ENCODE measurements at places on chromosomes 11 and 22.

DNA sequence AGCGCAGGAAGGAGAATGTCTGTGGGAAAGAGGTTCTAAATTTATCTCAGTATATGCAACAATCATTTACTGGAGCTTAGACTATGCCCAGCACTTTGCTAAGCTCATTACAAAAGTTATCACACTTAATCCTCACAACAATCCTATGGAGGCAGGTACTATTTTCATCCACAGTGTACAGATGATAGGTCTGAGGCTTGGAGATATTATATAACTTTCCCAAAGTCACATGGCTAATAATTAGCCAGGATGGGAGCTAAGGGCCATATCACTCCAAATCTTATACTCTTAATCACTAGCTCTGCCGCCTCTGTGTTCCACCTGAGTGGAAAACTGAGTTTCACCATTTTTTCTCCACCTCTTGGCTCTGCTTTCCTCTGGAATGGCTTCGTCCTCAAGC is 47.3 kb upstream of the CAPRIN1 start:
- H3K4me3 ChIP-seq, result no peak overlapping the region
- H3K27ac ChIP-seq, result no peak overlapping the region
- H3K4me1 ChIP-seq, result 0 out of 2 replicates have a peak, but pooled peaks cover 6% of the 10 kb centered on the region
- no peaks in the 10 kb centered on the region for H3K27me3 ChIP-seq
- H3K36me3 ChIP-seq, result no peaks in the 10 kb centered on the region

GRCh38 chr11:69183613-69184012 is 27.9 kb downstream of the SMIM38 start:
- no peaks in the 10 kb centered on the region for H3K36me3 ChIP-seq
- no peak for DNase-seq
- no peaks in the 10 kb centered on the region for H3K4me1 ChIP-seq
- H3K4me3 ChIP-seq, result no peak overlapping the region

GRCh38 chr22:44003405-44004103 is 20.5 kb upstream of the PARVB start:
- DNase-seq, result no peak
- H3K4me3 ChIP-seq, result no peak overlapping the region
- H3K36me3 ChIP-seq, result no peaks in the 10 kb centered on the region
- no peaks in the 10 kb centered on the region for H3K27me3 ChIP-seq

DNA sequence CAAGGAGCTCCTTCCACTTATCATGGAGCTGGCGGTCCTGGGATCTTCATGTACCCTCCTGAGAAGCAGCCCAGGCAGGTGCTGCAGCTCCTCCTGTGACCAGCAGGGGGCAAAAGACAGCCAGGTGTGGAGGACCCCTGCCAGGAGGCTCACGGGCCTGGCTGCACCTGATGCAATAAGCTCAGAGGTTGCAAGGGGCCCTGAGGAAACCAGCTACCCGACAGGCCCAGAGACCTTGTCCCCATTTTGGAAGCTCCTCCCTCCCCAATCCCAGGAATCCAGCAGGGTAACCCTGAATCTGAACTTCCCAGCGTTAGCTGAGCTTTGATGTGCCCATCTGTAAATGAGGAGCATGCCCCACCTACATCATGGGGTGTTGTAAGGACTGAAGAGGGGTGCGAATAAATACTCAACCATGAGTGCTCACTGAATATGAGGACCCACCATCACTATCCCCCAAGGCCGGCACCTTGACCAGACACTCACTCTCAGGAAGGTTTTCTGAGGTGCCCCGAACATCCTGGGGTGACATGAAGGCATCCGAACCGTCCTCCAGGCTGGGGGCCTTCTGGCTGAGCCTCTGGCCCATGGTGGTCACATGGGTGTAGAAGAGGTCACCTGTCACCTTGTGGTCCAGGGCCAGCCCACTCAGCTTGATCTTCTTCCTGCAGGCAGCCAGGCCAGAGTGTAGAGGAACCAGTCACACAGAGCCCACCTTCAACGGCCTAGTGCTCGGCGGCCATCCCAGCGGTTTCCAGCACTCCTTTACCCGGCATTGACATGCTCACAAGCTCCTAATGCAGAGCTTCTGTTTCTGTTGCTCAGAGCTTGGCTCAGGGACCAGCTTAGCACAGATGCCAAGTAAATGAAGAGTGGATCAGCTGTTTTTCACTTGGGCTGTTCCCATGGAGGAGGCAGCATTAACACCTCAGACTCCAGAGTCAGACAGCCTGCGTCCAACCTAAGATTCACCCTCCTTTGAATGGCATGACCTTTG is 21.7 kb downstream of the SLC43A1 start:
- H3K27ac ChIP-seq, result peak overlapping the region; percentile 96
- DNase-seq, result peak; percentile 95
- no peak overlapping the region for H3K4me3 ChIP-seq
- H3K4me1 ChIP-seq, result peaks cover 40% of the 10 kb centered on the region
- no peaks in the 10 kb centered on the region for H3K27me3 ChIP-seq
- peaks cover 10% of the 10 kb centered on the region for H3K36me3 ChIP-seq

DNA sequence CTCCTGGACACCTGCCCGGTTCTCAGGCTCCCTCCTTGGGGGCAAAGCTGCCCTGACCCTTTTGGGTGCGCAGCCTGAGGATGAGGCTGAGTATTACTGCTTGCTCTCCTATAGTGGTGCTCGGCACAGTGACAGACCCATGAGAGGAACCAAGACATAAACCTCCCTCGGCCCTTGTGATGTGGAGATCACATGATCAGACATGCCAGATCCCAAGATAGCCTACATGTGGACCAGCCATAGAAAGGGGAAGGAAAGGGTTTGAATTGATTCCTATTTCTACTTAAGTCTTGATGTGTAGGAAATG is 125.3 kb downstream of the VPREB1 start:
- H3K27me3 ChIP-seq, result peaks cover 2% of the 10 kb centered on the region
- no peak overlapping the region for H3K27ac ChIP-seq
- H3K36me3 ChIP-seq, result no peaks in the 10 kb centered on the region
- H3K4me1 ChIP-seq, result no peaks in the 10 kb centered on the region
- DNase-seq, result no peak

DNA sequence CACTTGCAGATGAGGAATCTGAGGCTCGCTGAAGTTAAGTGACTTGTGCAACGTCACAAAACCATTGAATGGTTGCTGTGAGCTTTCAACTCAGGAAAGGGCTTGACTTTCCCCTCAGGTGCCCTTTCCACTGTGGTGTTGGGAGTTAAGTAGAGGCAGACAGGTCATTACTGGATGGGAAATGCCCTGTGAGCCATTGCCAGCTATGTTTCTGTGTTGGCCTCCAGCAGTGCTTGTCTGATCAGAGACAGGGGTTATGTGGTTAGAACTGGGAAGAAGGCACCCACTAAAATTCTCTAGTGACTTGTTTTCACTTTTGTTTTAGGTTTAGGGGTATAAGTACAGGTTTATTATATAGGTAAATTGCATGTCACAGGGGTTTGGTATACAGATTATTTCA is 96.6 kb downstream of the FDX1 start:
- no peaks in the 10 kb centered on the region for H3K27me3 ChIP-seq
- no peaks in the 10 kb centered on the region for H3K36me3 ChIP-seq
- no peak for DNase-seq
- H3K4me1 ChIP-seq, result no peaks in the 10 kb centered on the region
- H3K4me3 ChIP-seq, result no peak overlapping the region

- DNase-seq, result peak; percentile 38
- no peak overlapping the region for H3K4me3 ChIP-seq
- no peaks in the 10 kb centered on the region for H3K27me3 ChIP-seq
- peak overlapping the region; percentile 40 for H3K27ac ChIP-seq
- peaks cover 23% of the 10 kb centered on the region for H3K4me1 ChIP-seq
- peaks cover 12% of the 10 kb centered on the region for H3K36me3 ChIP-seq
These were observed 35.8 kb downstream of the NADSYN1 start for GRCh38 chr11:71488681-71489270.

DNA sequence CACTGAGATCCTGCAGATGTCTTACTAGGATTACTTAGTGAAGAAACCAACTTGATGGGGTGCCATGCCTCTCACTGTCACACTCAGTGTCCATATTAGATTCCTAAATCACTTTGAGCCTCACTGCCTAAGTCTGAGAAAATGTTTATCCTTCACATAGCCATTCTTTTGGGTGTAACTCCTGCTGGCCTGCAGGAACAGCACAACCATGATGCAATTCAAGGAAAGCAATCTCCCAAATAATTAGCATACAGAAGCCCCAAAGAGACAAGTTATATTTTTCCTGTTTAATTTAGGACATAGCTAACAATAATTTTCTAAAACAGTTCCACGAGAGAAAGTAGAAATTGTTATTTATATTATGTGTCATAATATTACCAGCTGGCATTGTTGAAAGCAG is 655.5 kb downstream of the KCNA4 start:
- no peaks in the 10 kb centered on the region for H3K27me3 ChIP-seq
- no peak overlapping the region for H3K27ac ChIP-seq
- no peak for DNase-seq
- H3K4me3 ChIP-seq, result no peak overlapping the region
- no peaks in the 10 kb centered on the region for H3K36me3 ChIP-seq

DNA sequence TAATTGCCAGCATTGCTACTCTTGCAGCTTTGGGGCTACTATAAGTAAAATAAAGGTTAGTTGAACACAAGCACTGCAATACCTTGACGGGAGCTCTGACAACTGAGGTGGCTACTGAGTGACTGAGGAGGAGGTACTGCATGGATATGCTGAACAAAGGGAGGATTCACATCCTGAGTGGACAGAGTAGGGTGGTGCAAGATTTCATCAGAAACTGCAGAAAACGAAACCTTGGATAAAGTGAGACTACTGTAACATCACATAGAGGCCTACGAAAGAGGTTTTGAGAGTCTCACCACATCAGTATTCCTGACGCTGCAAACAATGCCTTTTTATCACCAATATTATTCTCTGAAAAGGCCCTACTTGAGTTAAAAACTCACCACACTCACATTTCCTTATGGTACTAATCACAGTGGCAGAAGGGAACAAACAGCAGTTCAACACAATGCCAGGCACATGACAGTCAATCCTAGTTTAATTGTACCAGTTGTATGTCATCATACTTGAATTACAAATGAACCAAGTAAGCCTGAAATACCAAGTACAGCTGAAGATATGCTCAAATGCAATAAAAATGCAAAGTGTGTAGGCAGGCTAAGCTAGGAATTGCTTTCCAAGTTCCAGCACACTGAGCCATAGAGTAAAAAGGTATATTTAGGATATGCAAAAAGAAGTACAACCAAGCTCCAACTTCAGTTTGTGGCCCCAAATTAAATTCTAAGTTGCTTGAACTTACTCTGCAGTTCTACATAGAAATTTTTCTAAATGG is 4.0 kb upstream of the GPR83 start:
- H3K36me3 ChIP-seq, result no peaks in the 10 kb centered on the region
- peaks cover 6% of the 10 kb centered on the region for H3K4me1 ChIP-seq
- peaks cover 3% of the 10 kb centered on the region for H3K27me3 ChIP-seq
- DNase-seq, result no peak
- no peak overlapping the region for H3K4me3 ChIP-seq

DNA sequence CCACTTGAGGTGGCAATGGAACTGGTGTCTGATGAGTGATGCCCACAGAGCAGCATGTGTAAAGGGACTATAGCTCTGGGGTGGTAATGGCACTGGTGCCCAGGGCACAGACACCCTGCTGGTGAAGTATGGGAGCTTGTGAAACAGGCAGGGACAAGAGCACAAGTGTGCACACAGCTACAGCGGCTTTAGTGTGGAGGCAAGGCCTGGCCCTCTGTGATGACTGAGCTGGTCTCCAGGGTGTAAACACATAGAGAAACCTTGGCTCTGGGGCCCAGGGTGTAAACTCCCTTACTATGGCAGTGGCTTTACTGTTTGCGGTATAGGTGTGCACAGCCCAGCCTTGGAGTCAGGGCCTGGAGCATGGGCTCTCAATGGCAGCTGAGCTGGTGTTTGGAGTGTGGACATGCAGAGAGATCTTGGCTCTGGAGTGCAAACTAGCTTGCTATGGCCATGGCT is 46.3 kb downstream of the BIRC2 start:
- H3K4me1 ChIP-seq, result 0 out of 2 replicates have a peak, but pooled peaks cover 3% of the 10 kb centered on the region
- H3K27ac ChIP-seq, result no peak overlapping the region
- no peak overlapping the region for H3K4me3 ChIP-seq
- peaks cover 14% of the 10 kb centered on the region for H3K36me3 ChIP-seq

All from Caco-2 (cell line).